Brain (organoid and tissue), 16 donors: ENCODE measurements at places on chromosomes 12 and 14.

DNA sequence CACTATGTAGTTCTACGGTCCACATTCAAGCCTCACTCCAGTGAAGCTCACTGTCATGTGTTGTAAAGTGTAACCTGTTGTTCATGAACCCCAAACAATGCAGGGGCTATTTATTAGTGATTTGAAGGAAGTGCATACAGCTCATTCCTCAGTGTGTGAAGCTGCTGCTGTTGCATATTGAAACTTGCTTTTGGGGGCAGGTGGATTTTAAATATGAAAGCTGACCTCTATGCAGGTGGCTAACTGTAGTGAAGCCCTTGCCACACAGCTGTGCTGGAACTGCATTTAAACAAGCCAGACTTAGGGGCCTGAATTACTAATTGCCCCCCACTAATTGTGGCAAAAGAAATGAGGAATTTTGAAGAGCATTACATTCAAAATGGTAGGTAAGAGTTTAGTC lies 226.3 kb downstream of the ATP23 start:
- no peak for DNase-seq

- DNase-seq, result no peak
These were observed 86.6 kb upstream of the FRMD6 start for GRCh38 chr14:51564986-51565604.

- no peak for DNase-seq
These were observed 1.2 kb upstream of the SLC6A12 start for GRCh38 chr12:215116-215515.

- DNase-seq, result no peak
These were observed 34.7 kb upstream of the AMIGO2 start for GRCh38 chr12:47114481-47114892.

DNA sequence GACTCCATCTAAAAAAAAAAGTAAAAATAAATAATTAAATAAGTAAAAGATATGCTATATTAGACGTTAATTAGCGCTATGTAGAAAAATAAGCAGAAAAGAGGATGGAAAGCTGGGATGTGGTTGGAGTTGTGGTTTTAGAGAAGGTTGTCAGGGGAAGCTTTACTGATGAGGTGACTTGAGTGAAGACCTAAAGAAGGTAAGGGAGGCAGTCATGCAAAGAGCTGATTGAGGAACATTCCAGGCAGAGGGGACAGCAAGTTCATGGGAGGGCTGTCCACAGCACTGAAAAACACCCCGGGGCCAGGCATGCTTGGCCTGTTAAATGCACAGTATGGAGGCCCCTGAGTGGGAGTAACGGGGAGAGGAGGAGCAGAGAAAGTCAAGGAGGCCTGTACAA lies 15.7 kb downstream of the SMAGP start:
- DNase-seq, result no peak

DNA sequence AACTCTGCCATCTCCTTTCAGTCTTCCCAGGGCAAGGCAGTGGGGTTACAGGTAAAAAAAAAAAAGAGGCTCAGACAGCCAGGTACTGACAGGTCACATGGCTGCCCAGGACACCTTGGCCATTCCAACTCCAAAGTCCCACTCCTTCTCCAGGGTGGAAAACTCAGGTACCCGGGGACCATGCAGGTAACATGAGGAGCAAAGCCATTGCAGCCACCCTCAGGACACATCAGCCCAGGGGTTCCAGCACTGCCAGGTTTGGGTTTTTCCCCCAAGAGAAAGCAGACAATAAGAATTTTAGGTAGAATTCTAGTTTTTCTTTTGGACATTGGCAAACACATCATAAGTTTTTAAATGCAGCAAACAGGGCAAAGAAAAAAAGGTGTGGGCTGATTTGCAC lies 15.3 kb downstream of the FAM222A start:
- no peak for DNase-seq

DNA sequence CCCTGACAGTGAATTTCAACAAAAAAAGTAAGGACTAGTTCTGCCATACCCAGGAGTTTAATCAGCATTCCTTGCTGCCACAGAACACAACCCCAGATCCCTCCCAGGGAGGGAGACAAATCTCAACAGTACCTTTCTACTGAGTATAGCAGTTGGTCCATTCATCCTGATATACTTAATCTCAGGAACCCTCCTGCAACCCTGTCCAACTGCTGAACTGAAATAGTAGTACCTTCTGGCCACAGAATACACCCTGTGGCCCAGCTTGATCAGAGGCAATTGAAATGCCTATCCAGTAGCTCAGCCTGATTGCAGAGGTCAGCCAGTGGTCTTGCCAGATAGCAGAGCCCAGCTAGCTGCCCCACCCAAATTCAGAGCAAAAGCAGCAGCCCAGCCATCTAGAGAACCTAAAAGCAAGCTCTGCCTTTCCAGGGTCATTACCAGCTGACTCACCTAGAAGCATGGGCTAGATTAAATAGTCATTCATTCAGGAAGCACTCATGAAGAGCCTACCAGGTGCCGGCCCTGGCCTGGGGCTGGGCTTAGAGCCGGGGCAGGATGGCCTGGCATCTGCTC lies 40.0 kb upstream of the RHOJ start:
- no peak for DNase-seq

DNA sequence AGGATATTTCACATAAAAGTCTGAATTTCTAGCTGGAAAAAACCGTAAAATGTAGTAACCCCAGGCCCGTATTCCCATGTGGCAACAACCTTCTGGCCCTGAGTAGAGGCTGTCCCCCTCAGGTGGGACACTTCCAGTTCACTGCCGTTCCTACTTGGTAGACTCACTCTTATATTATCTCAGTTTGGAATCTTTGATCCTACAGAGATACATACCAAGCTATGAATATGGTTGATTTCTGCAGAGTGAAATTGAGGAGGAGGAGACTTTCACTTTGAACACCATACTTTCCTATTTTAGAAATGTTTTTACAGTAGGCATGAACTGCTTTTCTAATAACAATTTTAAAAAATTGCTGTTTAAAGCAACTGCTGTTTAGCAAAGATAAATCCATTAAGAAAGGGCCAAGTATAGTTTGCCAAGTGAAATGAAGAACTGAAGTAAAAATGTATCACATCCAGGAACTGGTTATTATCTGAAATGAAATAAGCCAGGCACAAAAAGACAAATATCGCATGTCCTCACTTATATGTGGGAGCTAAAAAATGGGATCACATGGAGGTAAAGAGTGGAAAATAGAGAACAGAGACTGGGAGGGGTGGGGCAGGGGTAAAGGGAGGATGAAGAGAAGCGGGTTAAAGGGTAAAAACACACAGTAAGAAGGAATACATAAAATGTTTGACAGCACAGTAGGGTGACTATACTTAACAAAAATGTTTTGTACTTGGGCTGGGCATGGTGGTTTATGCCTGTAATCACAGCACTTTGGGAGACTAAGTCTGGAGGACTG lies 92.8 kb upstream of the METAP2 start:
- DNase-seq, result no peak

DNA sequence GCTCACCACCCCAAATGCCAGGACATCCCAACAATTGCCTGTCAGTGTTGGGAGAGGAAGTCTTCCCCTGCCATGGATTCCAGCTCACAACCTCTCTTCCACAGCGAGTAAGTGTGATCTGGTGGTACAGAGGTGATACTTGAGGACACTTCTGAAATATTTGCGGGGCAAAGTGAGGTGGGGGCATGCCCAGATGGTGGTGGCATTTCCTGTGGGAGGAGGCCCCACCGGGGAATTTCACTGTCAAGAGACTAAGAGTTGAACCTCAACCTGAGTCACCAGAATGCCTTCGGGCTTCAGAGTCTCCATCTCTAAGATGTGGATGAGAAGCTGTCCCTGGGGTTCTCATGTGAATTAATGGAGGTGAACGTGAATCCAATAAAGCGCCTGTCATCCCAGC lies 122.3 kb upstream of the RFLNA start:
- DNase-seq, result no peak

GRCh38 chr12:63348556-63348955 lies 197.6 kb upstream of the AVPR1A start:
- no peak for DNase-seq

DNA sequence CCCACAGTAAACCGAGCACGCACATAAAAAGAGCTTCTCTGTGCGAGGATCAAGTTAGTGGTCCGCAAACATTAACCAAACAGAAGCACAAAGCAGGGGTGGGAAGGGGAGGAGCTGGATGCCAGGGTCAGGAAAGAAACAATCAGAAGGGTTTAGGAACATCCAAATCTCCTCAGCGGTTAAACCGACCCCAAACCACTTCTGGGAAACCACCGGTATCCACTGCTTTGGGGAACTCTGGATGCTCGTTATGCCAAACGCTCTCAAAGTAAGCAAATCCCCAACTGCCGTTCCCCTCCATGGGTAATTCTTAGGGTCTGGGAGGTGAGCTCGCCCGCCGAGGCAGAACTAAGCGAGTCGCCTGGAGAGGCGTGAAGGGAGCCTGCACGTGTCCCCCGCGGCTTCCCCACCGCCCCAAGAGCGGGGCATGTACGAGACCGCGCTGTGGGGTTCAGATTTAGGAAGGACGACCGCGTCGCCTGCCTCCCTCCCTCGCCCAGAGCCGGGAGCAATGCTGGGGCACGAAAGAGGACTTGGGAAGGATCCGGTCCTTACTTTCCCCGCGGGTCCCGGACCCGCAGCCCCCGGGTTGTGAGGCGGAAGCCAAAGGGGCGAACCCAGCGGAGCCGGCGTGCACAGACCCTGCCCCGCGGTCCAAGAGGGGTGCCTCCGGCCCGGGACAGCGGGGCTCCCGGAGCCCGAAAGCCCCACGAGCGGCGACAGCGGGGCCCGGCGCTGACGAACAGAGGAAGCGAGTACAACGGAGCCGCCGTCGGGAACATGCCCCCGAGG lies 711 bp downstream of the SBNO1 start:
- DNase-seq, result peak; percentile 28

GRCh38 chr14:50560931-50561285 lies 963 bp downstream of the ATL1 start:
- peak; percentile 94 for DNase-seq

DNA sequence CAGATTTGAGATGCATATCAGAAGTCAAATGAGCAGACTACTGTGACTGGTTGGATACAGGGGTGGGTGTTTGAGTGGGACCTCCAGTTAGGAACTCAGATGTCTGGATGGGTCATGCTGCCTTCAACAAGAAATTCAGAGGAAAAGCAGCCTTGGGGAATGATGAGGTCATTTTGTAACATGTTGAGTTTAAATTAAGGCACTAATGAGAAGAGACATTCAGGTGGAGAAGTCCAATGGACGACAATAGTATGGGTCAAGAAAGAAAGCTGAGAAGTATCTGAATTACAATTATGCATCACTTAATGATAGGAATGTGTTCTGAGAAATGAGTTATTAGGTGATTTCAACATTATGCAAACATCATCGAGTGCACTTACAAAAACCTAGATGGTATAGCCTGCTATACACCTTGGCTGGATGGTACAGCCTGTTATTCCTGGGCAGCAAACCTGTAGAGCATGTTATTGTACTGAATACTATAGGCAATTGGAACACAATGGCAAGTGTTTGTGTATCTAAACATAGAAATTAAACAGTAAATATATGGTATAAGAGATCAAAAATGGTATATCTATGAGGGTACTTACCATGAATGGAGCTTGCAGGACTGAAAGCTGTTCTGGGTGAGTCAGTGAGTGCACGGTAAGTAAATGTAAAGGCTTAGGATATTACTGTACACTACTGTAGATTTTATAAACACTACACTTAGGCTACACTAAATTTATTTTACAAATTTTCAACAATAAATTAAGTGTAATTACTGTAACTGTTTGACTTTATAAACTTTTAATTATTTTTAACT lies 414.7 kb downstream of the RAD51B start:
- no peak for DNase-seq

DNA sequence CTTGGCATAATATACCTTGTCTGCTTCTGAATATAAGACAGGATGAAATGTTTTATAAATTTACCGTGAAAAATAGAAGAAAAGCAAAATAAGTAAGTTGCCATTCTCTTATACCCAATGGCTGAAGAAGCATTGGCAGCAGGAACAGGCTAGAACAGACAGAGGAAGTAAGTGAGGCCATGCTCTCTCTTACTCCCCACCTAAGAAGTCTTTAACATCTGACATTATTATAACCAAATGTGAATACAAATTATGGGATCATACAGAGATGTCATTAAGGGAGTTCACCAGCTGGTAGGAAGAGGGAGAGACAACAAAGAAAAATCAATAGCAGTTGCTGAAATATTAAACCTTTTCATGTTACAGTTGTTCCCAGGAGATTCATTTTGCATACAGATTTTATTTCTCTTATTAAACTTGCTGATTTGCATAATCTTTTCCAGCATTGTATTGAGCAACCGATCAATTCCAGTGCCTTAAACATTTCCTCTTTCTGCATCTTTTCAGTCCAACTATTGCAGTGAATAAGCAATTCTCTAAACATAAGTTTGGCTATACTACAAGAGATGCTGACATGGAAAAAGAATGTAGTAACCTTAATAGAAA lies 270.6 kb downstream of the SLC6A15 start:
- DNase-seq, result peak; percentile 67

- DNase-seq, result no peak
These were observed 51.6 kb upstream of the CRY1 start for GRCh38 chr12:107144990-107145389.

- no peak for DNase-seq
These were observed 192.2 kb downstream of the PRKD1 start for GRCh38 chr14:29735459-29735858.

- DNase-seq, result no peak
These were observed 139.4 kb downstream of the GRIP1 start for GRCh38 chr12:66539431-66539830.

- DNase-seq, result no peak
These were observed 9.4 kb upstream of the GPR132 start for GRCh38 chr14:105074601-105075053.
